ENCODE measurements at places on chromosomes 5 and 9. TPM values are rescaled to one million over a fixed set of nuclear protein-coding genes. Genes with fewer than 3 reads are reported as not detected.

- DNase-seq: no peak
Observed at GRCh38 chr5:124824637-124825158, 78.3 kb upstream of the ZNF608 start.

DNA sequence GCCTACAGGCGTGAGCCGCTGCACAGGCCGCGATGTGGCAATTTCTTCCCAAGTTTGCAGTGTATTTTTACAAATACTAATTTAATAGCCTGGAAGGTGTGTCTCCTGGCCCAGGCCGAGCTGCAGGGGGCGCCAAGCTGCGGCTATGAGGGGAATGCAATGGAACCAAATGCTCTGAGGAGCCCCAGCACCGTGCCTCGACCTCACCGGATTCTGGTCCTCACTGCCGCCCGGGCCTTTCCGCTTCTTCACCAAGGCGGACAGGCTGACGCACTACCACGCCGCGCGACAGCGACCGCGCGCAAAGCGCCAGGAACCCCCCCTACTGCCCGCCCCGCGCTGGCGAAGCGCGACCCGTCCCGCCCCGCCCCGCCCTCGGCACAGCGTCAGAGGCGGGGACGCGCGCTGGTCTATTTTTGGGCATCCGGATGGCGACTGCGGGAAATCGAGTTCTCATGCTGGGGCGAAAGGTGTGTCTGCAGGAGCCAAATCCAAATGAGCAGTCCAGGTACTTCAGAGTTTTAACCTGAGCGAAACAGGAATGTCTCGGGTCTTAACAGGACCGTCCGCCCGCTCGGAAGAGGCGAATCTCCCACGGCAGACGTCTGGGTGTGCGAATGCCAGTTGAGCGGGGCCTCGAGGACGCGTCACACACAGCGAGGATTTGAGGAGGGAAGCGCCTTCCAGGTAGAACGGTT lies 31.7 kb upstream of the PRXL2C start:
- DNase-seq: peak; percentile 55

DNA sequence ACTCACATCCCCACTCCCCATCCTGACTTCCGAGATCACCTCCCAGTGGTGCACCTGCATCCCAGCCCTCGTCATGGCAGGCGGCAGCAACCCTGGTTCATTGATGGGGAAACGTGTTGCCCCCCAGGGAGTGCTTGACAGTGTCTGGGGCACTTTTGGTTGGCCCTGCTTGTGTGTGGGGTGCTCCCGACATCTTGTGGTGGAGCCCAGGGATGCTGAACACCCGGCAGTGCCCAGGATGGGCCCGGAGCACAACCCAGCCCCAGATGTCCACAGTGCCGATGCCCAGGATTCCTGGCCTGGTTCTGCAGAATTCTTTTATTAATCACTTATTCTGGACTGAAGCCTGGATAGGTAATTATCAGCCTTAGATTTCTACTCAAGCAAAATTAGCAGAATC lies 3.7 kb downstream of the MRPL36 start:
- DNase-seq: no peak

GRCh38 chr5:35651002-35651756 lies 33.5 kb downstream of the SPEF2 start:
- DNase-seq: no peak

DNA sequence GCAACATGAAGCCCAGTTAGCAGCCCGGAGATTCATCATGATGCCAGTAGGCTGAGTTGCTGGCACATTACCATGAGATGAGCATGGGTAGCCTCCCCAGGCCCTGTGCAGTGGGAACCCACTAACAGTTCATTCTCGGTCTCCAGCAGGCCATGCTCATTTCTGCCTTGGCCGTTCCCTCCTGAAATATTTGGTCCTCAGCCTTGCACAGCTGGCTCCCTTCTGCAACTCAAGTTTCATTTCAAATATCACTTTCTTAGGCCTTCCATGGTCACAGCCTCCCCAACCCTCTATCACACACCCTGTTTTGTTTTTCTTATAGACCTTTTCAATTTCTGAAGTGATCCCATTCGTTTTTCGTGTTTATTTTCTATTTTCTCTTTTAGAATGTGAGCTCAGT lies 125.4 kb upstream of the VLDLR start:
- DNase-seq: no peak

- DNase-seq: no peak
Observed at GRCh38 chr5:120293796-120294195, 170.3 kb upstream of the PRR16 start.

GRCh38 chr5:151949701-151950308 lies 25.2 kb upstream of the GLRA1 start:
- DNase-seq: no peak

DNA sequence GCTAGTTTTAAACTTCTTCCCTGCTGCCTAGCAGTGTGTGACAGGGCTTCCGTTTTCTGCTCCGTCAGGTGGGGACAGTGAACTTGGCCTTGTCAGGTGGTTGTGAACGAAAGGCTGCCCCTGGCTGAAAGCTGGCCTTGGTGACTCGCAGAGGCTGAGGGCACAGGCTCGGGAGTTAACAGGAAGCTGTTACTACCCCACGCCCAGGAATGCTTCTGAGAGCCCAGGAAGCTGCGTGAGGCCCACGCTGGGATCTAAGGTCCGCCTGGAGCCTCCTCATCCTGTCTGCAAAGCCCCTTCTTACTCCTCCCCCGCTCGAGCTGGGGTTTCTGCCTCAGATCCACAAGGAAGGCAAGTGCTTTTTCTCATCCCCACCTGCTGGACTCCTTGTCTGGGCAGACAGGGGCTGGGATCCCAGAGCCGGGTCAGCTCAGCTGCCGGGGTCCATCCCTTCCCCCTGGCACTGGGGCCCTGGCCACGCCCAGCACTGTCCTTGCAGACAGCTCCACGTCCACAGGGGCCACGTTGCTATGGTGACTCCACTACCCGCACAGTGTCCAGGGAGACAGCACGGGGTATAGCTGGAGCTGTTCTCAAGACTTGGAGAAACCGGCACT lies 124.7 kb upstream of the TBC1D2 start:
- no peak for DNase-seq

DNA sequence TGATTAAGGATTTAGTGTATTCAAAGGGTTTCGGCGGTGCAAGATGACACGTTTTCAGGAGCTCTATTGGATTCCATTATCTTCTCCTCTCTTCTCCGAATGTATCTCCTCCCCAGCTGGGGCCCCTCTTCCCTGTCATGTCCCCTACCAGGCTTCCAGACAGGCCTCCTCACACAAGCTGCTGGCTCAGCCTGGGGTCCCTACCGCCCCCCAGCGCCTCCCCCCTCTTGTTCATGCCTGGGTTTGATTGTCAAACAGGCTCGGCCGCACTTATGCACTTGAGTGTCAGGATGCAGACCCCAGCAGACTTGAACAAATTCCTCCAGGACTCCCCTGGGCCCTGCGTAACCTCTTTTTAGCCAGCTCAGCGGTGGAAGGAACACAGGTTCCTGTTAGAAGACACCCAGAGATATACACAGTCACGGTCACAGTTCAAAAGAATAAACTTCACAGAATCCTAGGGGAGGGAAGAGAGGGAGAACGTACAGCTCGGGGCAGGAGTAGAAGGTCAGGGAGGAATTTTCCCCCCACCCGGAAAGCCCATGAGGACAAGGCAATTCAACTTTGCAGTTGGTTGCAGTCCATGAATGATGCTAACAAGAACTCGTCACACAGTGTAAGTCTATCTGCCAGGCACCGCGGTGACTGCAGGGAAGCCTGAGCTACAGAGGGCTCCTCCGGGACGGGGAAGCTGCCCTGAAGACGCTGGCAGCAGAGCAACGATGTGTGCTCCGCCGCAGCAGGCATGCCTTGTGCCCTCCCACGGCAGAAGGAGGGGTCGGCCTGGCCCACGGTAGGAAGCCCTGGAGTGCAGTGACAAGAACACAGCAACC lies 560.0 kb downstream of the BNC2 start:
- no peak for DNase-seq

DNA sequence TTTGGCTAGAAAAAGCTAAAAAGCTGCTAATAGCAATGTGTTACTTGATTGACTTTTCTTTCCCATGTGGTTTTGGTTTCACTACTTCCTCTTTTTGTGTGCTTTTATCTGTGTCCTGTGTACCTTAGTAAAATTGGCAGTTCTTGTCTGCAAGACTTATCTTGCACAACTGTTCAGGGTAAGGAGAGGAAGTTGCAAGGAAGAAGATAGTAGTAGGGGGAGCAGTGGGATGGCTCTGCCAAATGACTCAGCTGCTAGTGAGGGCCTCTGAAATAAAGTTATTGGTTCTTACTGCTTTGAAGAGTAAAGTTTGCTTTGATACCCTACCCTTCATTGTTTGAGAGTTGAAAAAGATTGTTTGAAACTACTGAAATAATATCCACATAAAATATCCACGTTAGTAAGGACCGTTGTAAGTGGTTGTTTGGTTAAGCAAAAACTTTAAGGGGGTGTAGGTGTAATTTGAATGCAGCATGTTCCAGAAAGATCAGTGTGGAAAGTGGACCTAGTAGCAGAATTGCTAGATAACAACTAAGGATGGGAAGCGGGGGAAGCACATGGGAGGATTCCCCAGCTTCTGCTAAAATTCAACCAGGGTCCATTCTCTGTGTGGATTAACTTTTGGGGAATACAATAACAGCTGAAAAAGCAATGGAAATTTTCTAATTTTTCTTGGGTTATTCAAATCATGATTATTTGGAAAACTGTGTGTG lies 123.5 kb downstream of the SCAMP1 start:
- DNase-seq: no peak

DNA sequence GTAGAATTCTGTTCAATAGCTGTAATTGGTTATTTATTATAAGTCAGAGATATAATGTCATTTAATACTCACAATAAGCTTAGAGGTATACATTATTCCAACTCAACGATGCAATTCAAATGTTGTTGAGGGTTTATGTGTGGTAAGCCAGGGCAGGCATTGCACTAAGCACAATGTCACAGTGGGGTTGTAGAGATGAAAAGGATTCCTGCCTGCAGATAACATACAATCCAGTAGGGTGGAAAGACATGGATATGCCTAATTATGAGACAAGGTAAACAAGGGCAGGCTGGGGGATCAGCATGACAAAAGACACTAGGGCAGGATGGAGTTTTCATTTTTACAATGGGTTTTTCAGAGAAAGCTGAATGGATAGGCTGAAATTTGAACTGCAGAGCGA lies 98.7 kb upstream of the PALM2AKAP2 start:
- DNase-seq: no peak

The IL13 gene
- not detected for total RNA-seq

Measured in progenitor cell of endocrine pancreas (in vitro differentiated cells).